Spleen (tissue), 13 donors: ENCODE measurements at places on chromosomes 5 and 9. TPM values are rescaled to one million over a fixed set of nuclear protein-coding genes. Genes with fewer than 3 reads are reported as not detected.

CDC25C gene
- 2.1 TPM for total RNA-seq

DNA sequence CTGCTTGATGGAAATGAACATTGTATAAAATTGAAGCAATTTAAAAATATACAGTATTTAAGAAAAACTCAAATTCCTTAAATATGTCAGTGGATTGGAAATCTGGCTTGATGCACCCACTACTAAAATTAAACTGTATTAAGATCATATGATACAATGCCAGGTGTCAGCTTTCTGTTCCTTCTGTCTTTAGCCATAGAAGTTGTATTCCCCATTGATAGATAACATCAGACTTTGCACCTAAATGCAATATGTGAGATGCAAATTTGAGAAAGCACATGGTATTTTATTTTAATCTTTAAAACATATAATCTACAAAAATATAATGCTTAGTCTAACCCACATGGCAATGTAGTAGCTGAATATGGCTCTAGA, 697.4 kb upstream of the WWC1 start:
- H3K27ac ChIP-seq: no peak overlapping the region
- H3K36me3 ChIP-seq: no peaks in the 10 kb centered on the region
- no peaks in the 10 kb centered on the region for H3K27me3 ChIP-seq
- H3K4me3 ChIP-seq: no peak overlapping the region

GRCh38 chr9:99778308-99778707, 43.4 kb upstream of the NR4A3 start:
- H3K4me3 ChIP-seq: no peak overlapping the region
- no peaks in the 10 kb centered on the region for H3K27me3 ChIP-seq
- no peak for DNase-seq
- H3K27ac ChIP-seq: no peak overlapping the region

GPR150 gene
- 0.83 TPM for total RNA-seq

LCN1 gene
- total RNA-seq: not detected

- no peak overlapping the region for H3K27ac ChIP-seq
- H3K4me1 ChIP-seq: no peaks in the 10 kb centered on the region
- peaks cover 91% of the 10 kb centered on the region for H3K36me3 ChIP-seq
- H3K27me3 ChIP-seq: no peaks in the 10 kb centered on the region
- no peak for DNase-seq
These were observed 62.9 kb downstream of the ZNF354C start for GRCh38 chr5:179123109-179123426.
